NCI-H2171 (cell line): ENCODE measurements at places on chromosomes 3 and 15.
A peak's percentile ranks its signal among the peaks of the same experiment; 100 is the strongest.

- no peak for DNase-seq
Measured at GRCh38 chr15:36978126-36978525, 122.2 kb downstream of the MEIS2 start.

DNA sequence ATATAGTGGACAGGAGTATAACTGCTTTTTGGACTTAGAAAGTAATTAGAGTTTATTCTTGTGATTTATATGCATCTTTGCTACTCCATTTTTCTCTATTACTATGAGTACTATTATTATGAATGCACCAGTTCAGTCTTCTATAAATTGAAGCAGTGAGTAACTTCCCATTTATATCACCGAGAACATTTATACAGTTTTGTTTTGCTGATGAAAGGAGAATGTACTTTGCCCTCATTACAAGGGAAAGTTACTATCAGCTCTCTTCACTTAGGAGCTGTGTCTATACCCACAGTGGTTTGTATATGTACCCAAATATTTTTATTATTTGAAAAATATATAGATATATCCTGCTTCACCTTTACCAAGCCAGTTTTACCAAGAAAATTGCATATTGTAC lies 5.7 kb downstream of the KBTBD12 start:
- no peak for DNase-seq

DNA sequence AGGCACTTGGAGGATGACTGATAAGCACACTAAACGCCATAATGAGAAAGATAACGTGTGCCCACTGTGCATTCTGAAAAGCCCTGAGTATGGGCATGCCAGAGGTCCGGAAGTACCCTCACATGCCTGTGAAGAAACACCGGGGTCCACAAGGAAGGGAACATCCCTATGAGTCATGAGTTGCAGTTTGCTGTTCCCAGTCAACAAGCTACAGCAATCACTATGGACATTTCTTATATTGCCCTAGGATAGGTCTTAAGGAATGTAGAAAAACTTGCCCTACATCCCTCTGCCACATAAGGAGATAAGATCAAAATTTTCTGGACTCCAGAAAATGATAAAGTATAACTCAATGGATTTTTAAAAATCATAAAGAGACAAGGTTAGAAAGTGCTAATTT lies 9.9 kb downstream of the MB21D2 start:
- DNase-seq, result no peak

DNA sequence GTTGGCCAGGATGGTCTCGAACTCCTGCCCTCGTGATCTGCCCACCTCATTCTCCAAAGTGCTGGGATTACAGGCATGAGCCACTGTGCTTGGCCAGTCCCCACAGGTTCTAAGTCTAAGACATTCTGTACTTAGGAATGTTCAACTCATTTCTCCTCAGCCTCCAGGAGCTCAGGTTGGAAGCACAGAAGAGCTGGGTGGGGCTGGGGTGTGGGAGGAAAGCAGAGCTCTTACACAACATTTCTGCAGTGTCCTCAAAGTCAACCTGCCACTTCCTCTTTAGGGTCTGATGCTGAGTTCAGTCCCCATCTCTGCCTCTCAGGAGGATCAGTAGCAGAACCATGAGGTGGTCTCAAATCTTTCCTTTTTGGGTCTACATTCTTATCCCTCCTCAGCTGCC lies 75.5 kb downstream of the MRPL46 start:
- no peak for DNase-seq

DNA sequence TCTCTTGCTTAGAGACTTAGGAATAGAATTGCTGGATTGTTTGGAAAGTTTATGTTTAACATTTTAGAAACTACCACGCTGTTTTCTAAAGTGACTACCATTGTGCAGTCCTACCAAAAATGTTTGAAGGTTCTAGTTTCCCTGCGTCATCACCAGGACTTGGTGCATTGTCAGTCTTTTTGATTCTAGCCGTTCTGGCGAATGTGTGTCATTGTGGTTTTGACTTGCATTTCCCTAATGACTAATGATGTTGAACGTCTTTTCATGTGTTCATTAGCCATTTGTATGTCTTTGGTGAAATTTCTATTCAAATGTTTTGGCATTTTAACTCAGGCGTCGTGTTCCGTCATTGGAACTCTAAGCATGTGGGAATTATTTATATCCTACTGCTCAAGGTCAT lies 58.0 kb downstream of the CHD2 start:
- DNase-seq, result no peak

- DNase-seq, result no peak
Measured at GRCh38 chr3:1026395-1026794, 66.4 kb upstream of the CNTN6 start.

DNA sequence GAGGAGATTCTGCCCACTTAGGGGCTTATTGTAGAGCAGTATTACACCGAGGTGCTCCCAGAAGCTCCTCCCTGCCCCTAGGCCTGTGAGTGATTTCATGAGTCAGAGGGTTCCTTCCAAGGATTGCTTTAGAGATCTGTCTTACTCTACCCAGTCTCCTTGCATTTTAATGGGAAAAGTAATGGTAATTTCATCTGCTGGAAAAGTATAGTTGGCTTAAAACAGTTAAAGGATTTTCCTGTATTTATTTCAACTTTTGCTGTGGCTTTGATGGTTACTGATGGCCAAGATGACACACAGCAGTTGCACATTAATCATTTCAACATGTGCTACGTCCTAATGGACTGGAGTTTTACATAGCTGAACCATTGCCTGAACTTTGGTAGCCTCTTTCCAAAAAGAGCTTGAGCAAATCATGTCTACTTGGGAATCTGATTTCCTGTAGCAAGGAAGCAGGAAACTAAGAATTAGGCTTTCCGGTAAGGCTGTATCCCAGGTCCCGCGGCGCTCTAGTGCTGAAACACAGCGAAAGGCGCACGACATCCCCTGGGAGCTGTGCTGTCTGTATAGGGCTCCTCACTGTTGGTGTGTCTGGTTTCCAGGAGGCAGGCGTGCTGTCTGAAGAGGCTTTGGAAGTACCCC lies 9.2 kb upstream of the PGPEP1L start:
- peak; percentile 81 for DNase-seq

GRCh38 chr3:66073464-66074141 lies 34.9 kb upstream of the MAGI1 start:
- DNase-seq, result no peak

GRCh38 chr3:132675408-132675807 lies 15.3 kb downstream of the UBA5 start:
- no peak for DNase-seq

GRCh38 chr3:123755085-123755484 lies 129.0 kb downstream of the MYLK start:
- no peak for DNase-seq

DNA sequence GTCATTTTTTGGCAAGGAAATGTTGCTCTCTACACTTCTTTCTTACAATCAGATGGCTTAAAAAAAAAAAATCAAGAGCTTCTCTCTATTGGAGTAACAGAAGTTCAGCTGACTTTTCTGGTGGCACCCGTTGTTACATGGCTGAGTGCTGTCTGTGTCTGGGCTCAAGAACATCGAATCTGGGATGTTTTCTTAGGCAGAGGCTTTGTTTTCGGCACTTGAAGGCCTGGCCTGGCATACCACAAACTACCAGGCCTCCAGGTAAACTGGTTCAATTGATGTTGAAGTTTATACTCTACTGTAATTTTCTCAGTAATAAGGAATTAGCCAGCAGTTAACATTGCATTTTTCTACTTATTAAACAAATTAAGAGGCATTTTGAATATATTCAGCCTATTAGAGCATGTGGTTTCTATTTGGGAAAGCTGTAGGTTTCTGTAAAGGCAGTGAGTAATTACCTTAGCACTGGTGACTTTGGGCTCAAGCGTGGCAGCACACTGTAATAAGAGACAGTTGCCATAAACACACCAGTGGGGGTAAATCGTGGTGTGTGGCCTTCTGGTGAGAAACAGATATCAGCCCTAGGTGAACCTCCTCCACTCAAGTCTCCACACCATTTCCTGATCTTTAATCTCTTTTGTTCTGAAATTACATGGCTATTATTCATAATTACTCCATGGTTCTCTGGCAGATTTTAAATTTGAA lies 544.7 kb downstream of the MECOM start:
- no peak for DNase-seq

- no peak for DNase-seq
Measured at GRCh38 chr3:129245141-129245540, 4.3 kb upstream of the COPG1 start.

- DNase-seq, result no peak
Measured at GRCh38 chr15:89359471-89360293, 25.1 kb upstream of the POLG start.

DNA sequence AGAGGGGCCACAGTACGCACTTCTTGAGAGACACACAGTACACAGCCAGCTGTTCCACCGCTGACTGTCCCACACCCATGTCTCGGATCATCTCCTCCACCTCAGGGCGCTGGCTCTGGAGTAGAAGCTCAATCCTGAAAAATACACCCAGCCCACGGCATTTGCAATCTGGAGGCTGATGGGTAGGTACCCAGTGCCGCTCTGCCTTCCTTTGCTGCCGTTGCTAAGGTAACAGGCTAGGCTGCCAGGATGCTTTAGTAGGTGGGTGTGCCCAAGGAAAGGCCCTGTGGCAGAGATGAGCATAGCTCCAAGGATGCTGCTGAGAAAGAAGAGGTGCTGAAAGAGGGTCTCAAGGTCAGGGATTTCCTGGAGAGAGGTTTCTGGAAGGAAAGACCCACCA lies 14.6 kb downstream of the TRAIP start:
- DNase-seq, result no peak

DNA sequence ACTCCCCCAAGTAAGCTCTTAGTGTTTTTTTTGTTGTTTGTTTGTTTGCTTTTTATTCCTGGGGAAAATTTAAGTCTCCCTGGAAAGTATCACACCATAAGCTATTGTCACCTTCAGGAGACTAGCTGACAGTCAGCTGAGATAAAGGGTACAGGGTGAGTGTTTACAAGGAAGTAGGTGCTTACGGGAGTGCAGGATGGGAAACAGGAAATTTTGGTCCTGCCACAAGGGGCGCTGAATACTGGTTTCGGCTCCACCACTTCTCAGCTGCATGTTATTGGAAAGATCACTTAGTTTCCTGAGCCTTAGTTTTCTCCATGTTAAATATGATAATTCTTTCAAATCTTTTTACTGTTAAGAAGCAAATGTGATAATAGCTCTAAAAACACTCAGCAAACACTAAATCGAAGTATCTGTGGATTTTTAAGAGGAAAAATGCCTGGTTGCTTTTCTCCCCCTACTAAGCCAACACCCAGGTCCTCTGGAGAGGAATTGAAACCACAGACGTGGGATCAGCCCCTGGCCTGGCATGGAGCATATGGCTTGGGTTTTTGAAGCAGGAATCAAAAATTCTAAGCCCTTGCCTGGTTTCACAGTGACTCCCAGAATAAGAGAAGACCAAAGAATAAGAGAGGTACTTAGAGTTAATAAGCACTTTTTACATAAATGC lies 90.7 kb downstream of the SCN11A start:
- DNase-seq, result no peak

- no peak for DNase-seq
Measured at GRCh38 chr3:127394984-127395662, 107.3 kb upstream of the PRR20G start.

DNA sequence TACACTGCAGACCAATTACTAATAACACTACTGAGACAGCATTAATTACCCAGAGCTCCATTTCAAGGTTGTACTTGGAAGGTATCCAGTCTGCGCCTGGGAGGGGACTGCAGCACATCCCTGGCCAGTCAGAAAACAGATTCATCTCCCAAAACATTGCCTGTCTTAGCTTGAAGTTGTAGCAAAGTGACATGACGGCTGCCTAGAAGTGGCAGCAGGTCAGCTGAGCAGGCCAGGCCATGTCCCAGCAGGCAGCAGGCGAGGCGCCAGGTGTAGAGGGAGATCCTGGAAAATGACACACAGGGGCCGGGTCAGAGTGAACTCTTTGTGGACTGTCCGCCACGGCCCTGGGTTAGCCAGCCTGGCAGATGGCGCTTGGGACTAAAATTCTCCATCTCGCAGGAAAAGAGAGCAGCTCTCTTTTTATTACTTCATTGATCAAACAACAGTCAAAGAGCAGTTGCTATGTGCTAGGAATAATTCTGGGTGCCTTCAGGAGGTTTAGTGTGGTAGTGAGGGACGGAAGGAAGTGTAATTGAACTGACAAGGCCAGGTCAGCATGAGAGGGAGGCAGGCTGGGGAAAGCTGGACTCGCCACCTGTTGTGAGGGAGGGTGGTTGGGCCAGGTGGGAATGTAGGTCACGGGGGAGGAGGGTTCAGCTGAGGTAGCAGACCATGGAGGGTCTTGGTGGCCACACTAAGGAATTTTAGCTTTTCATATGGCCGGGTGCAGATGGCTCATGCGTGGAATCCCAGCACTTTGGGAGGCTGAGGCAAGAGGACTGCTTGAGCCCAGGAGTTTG lies 1.3 kb upstream of the MAP6D1 start:
- no peak for DNase-seq

DNA sequence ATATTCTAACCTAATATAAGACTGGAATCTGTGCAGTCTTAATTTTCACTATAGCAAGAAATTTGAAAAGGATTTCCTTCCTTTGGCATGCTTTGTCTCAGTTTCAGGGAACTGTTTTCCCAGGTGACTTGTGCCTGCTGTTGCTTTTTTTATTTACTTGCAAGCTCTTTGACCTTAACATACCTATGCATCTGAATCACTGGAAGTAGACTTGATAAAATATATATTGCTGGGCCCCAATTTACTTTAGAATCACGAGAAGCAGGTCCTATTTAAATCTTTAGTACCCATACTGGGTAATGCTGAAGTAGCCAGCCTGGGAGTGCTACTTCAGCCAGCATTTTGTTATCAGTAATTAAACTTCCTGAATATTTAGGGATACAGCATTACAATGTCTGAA lies 257.9 kb upstream of the ALCAM start:
- DNase-seq, result no peak

DNA sequence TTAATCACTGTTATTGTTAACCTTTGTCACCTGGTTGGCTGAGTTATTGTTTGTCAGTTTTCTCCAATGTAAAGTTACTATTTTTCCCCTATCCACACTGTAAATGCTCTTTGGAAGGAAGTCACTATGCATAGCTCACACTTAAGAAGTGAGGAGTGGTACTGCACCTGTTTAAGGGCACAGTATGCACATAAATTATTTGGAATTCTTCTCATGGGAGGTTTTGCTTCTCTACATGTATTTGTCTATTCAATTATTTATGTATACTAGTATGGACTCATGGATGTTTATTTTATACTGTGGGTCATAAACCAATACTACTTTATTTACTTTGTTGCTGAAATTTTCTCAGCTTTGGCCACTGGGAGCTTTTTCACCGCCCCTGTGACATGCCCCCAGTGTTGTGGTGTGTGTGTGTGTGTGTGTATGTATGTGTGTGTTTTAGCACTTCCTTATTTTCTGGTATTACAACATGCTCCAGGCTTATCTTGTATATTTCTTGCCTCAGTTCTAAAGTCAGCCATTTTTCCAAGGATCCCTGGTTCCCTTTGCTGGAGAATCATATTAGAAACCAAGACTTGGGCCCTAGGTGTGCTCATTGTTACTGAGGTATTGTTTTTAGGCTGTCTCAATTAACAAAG lies 290.5 kb downstream of the KBTBD8 start:
- no peak for DNase-seq
